ENCODE measurements at places on chromosomes 7 and 10.

DNA sequence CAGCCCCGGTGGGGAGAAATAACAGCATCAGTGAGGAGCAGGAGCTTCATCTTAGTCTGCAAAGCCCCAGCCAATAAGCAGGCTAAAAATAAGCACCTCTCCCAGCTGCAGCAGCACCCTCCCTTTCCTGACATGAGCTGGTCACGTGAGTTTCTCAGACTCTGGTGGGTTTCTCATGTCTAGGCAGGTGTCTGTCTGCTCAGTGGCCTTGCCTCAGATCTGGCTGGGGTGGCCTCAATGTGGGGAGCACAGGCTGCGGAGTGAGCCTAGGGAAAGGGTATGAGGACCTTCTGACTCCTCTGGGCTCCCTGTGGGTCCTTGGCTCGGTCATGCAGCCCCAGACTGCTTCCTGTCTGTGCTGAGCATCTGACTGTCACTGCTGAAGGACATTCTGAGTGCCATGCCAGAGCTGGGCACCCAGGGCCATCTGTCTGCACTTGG lies 81.6 kb upstream of the LRRC4 start:
- DNase-seq: no peak

GRCh38 chr7:27697861-27698430 lies 35.3 kb upstream of the HIBADH start:
- DNase-seq: no peak

DNA sequence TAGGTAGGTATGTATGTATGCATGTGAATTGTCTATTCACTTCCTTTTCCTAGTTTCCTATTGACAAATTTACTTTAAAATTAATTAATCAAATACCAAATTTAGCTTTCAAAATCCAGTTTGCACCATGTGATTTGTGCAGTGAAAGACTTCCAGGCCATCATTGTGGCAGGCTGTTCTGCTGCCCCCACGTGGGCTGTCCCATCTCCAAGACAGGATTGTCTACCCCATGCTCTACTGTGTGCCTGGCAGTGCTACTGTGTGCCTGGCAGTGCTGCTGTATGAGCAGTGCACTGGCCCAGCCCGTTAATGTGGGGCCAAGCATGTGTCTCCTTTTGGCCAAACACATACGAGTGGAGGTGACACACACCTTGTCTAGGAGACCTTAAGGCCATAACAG lies 374.8 kb downstream of the GFRA1 start:
- no peak for DNase-seq

DNA sequence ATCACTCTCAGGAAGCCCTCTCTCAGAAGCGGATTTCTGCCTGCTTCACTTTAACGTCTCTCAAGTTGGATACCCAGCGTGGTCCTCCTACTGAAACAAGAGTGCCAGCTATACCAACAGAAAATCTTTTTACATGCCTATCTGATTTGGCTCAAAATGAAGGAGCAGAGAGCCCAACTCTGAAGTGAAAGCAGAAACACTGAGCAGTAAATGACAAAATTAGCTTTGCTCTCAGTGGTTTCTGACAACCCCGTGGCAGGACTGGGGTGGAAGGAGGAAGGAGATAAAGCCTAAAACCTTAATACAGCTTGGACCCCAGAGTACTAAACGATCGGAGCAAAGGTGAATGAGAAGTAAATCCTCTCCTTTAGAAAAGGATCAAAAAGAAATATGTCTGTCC lies 25.1 kb upstream of the GPR37 start:
- DNase-seq: no peak

DNA sequence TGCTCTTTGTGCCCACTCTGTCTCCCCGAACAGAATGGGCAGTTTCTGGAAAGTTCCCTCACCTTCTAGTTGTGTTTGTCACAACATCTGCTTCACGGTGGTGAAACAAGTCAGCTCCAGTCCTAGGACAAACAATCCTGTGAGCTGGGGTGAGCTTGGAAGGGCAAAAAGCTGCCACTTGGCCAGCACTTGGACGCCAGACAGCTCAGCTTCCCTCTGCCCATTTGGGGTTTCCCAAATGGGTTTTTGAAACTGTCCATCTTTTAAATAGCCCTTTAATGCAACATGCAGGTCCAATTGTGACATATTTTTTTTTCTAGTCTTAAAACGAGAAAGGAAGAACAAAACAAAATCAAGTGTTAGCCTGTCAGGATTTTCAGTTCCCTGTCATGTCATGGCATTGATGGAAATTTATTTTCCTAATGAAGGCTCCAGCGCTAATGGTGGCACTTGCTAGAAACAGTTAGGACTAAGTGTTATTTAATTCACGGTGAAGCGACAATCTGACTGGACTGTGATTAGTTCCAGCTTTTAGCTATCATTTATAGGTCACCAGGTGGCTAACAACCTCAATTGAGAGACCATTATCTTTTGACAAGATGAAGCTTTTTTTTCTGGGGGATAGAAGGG lies 181.7 kb downstream of the MYOF start:
- DNase-seq: no peak

DNA sequence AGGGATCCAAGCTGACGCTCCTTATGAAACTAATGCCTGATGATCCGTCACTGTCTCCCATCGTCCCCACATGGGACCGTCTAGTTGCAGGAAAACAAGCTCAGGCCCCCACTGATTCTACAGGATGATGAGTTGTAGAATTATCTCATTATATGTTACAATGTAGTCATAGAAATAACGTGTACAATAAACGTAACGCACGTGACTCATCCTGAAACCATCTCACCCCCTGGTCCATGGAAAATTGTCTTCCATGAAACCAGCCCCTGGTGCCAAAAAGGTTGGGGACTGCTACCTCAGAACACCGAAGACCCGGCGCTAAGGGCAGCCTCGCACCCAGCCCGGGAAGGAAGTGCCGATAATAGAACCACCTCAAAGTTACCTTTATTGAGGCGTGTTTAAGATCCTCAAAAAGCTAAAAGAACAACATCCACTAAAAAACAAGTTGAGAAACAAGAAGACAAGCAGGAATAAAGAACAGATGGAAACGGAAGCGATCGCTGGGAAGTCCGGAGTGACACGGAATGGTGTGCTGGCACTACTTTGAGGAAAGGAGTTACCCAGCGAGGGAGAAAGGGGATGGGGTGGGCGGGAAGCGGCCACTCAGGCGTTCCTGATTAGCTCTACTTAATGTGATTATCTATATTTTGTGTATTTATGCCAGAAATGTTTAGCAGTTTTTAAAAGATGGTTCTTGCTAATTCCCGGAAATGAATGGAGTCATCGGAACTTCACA lies 50.1 kb upstream of the PRKAR1B start:
- no peak for DNase-seq

GRCh38 chr7:157889480-157889879 lies 552.7 kb downstream of the DNAJB6 start:
- DNase-seq: no peak
